ENCODE measurements at places on chromosomes 13 and 19. TPM values are rescaled to one million over a fixed set of nuclear protein-coding genes. Genes with fewer than 3 reads are reported as not detected.

The CELF5 gene
- total RNA-seq = not detected

The ABHD8 gene
- total RNA-seq = 2.0 TPM

The IGSF23 gene
- total RNA-seq = not detected

The CAMSAP3 gene
- 45.5 TPM for total RNA-seq

The ZNF426 gene
- 21.7 TPM for total RNA-seq

The CCDC61 gene
- 7.3 TPM for total RNA-seq

DNA sequence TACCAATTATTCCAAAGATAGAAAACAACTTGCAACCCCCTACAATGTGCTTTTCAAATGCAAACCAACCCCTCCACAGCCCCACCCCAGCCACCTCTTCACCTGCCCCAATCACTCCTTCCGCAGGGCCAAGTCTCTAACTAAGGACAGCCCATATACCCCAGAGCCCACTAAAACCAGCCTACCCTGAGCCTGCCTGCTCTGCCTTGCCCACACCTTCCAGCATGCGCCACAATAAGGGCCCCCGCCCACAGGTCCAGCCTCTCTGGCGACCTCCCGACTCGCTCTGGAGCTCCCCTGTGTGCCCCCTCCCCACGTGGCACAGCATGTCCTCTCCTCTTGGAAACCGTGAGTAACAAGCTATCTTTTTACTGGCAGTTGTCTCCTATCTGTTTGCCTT, 42.8 kb upstream of the MEDAG start:
- DNase-seq = no peak
- no peak overlapping the region for H3K4me3 ChIP-seq
- no peaks in the 10 kb centered on the region for H3K27me3 ChIP-seq
- H3K27ac ChIP-seq = no peak overlapping the region
- H3K36me3 ChIP-seq = no peaks in the 10 kb centered on the region
- peaks cover 42% of the 10 kb centered on the region for H3K4me1 ChIP-seq

- H3K4me1 ChIP-seq = no peaks in the 10 kb centered on the region
- no peaks in the 10 kb centered on the region for H3K36me3 ChIP-seq
- peak overlapping the region; percentile 28 for H3K4me3 ChIP-seq
- no peaks in the 10 kb centered on the region for H3K27me3 ChIP-seq
- no peak overlapping the region for H3K27ac ChIP-seq
Measured at GRCh38 chr19:13215572-13216380, 65.6 kb downstream of the IER2 start.

GRCh38 chr13:50684366-50684765, 159.1 kb downstream of the DLEU7 start:
- DNase-seq = no peak
- H3K27me3 ChIP-seq = no peaks in the 10 kb centered on the region
- H3K4me1 ChIP-seq = peaks cover 5% of the 10 kb centered on the region
- no peaks in the 10 kb centered on the region for H3K36me3 ChIP-seq
- no peak overlapping the region for H3K4me3 ChIP-seq
- no peak overlapping the region for H3K27ac ChIP-seq

DNA sequence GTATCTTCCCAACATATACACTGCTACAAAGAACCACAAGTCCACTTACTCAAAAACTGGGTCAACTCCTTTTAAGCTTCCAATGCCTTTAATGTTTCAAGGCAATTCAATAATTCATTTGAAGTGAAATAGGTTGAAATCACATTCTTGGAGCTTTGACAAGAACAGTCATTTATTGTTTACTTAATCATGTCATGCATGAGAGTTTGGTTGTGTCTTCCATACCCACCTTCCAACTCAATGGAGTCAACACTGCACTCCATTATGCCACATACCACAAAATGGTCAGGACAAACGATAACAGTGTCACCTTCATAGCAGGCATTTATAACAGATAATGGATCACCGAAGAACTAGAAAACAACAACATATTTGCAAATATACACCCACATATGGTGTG, 506.3 kb downstream of the UQCRFS1 start:
- no peak overlapping the region for H3K4me3 ChIP-seq
- no peak overlapping the region for H3K27ac ChIP-seq
- H3K27me3 ChIP-seq = no peaks in the 10 kb centered on the region
- no peak for DNase-seq

DNA sequence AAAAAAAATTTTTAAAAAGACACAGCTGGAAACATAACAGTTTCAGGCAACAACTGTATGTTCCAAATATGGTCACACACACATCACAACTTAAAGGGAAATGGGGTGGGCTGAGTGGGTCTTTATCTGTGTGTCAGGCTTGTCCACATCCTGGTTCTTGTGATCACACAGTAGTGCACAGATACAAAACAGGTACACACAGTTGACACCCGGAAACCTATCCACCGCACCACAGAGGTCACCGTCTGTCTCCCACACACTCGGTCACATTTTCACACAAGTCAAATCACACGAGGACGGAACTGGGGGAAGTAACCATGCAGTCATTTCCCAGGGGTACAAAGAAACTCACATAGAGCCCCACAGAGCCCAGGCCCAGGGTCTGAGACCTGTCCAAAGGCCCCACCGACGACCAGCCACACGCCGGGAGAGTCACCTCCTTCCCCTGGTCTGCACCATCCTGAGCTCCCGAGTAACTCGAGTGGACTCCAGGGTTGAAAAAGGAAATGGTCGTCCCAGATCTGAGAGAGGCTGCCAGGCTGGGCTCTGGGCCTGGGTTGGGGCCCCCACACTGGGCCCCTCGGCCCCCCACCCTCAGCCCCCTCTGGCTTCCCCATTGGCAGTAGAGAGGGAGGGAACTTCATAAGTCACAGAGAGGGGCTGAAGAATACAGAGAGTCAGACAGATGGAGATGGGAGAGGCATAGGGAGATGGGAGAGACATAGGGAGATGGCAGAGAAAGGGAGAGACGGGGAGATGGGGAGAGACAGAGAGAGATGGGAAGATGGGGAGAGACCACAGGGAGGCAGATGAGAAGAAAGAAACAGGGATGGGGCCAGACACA, 1.3 kb upstream of the PPAN start:
- peaks cover 14% of the 10 kb centered on the region for H3K4me1 ChIP-seq
- DNase-seq = no peak
- H3K4me3 ChIP-seq = no peak overlapping the region
- H3K36me3 ChIP-seq = peaks cover 23% of the 10 kb centered on the region

GRCh38 chr13:114151031-114151430, 18.6 kb upstream of the RASA3 start:
- H3K4me1 ChIP-seq = peaks cover 3% of the 10 kb centered on the region
- no peak overlapping the region for H3K4me3 ChIP-seq
- H3K27ac ChIP-seq = no peak overlapping the region

- no peak overlapping the region for H3K4me3 ChIP-seq
- no peak for DNase-seq
- no peaks in the 10 kb centered on the region for H3K36me3 ChIP-seq
- H3K27me3 ChIP-seq = no peaks in the 10 kb centered on the region
Measured at GRCh38 chr13:104143760-104144416, 1077.7 kb upstream of the SLC10A2 start.

DNA sequence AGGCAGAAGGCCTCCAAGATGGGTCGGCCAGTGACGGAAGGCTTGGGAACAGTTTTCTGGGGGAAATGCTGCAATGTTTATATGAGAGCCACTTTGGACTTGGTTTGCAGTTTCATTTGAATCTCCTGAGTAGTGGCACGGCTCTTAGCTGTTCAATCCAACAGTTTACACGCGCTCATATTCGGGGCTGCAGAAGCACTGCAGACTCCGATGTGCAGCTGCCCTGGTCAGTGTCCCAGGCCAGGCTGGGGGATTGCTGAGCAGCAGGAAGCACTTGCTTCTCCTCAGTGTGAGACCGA, 31.7 kb downstream of the CEBPG start:
- no peaks in the 10 kb centered on the region for H3K27me3 ChIP-seq
- no peak overlapping the region for H3K4me3 ChIP-seq
- no peak overlapping the region for H3K27ac ChIP-seq
- no peak for DNase-seq
- peaks cover 29% of the 10 kb centered on the region for H3K4me1 ChIP-seq

DNA sequence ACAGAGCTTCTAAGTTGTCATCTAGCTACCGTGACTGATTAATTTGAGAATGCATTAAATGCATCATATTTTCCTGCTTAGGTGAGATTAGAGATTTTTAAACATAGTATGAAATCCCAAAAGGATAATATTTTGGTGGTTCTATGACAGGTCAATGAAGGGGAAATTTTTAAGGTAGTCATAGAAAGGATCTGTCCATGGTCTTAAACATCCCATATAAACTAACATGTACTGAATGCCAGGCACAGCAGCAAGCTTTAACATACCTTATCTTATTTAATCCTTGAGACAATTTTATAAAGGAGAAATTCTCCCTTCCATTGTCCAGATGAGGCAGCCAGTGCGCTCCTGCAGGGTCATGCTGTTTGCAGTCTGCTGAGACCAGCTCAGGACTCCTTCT, 466.0 kb downstream of the FGF14 start:
- H3K4me1 ChIP-seq = no peaks in the 10 kb centered on the region
- no peaks in the 10 kb centered on the region for H3K36me3 ChIP-seq
- no peak overlapping the region for H3K4me3 ChIP-seq
- H3K27me3 ChIP-seq = no peaks in the 10 kb centered on the region
- no peak for DNase-seq
- H3K27ac ChIP-seq = no peak overlapping the region

DNA sequence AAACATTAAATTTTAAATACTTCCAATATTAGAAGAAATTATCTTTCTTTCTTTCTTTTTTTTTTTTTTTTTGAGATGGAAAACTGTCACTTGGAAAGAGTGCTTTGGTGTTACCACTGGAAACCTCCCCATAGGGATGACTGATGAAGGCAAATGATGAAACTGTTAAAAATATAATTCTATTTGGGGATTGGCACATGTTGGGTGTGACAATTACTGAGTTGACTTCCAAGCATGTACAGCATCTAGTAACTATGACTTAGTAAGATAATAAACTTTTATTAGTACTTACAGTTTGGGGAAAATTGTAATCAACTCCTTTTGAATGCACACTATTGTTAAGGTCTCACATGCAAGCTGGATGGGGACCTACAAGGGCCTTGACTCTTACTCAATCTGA, 592.5 kb downstream of the KCTD12 start:
- H3K27ac ChIP-seq = no peak overlapping the region
- H3K4me3 ChIP-seq = no peak overlapping the region
- no peak for DNase-seq
- no peaks in the 10 kb centered on the region for H3K4me1 ChIP-seq
- no peaks in the 10 kb centered on the region for H3K36me3 ChIP-seq
- no peaks in the 10 kb centered on the region for H3K27me3 ChIP-seq

GRCh38 chr13:21069561-21070004, 8.2 kb upstream of the LATS2 start:
- H3K36me3 ChIP-seq = no peaks in the 10 kb centered on the region
- H3K4me1 ChIP-seq = peaks cover 30% of the 10 kb centered on the region
- no peak for DNase-seq
- H3K4me3 ChIP-seq = no peak overlapping the region
- peak overlapping the region; percentile 34 for H3K27ac ChIP-seq

GRCh38 chr13:44116562-44117332, 237.0 kb downstream of the LACC1 start:
- no peak overlapping the region for H3K4me3 ChIP-seq
- H3K27ac ChIP-seq = peak overlapping the region; percentile 59
- peaks cover 3% of the 10 kb centered on the region for H3K4me1 ChIP-seq
- no peak for DNase-seq
- H3K27me3 ChIP-seq = no peaks in the 10 kb centered on the region

- peak overlapping the region; percentile 54 for H3K27ac ChIP-seq
- peaks cover 27% of the 10 kb centered on the region for H3K4me1 ChIP-seq
Measured at GRCh38 chr13:20703780-20704458, 420 bp downstream of the IL17D start.

DNA sequence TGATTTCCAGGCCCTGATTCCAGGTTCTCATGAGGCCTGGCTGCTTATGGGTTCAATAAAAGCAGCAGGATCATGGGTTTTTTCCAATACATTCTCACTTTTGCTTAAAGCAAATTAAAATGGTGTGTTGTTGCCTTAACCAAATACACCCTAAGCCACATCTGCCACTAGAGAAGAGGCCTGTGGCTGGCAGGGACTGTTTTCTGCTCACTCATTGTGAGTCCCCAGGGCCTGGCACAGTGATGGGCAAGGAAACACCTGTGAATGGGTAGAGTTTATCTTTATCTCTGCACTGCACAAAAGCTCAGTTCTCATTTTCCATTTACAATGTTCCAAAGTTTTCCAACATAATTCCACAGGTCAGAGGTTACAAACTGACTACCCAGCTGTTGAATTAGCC, 726.0 kb downstream of the UQCRFS1 start:
- H3K4me1 ChIP-seq = no peaks in the 10 kb centered on the region
- no peak overlapping the region for H3K4me3 ChIP-seq
- H3K36me3 ChIP-seq = no peaks in the 10 kb centered on the region
- H3K27me3 ChIP-seq = no peaks in the 10 kb centered on the region

All from esophagus squamous epithelium (tissue), 5 donors.